ENCODE measurements at places on chromosomes 3 and 15.

DNA sequence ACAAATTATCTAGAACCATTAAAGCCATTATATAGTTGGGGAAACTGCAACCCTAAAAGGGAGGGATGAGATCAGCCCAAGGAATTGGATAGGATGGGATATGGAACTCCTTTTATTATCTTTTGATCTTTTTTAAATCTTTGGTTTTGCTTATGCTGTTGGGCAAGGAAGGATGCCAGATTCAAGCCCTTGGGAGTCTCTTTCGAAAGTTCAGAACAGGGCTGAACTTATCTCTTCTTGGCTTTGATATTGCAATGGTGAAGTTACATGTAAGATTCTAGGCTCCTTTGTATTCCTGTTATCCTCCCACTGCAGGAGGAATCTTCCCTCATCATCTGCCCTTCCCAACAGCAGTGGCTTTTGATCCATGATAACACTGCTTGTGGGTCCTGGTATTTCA lies 10.0 kb upstream of the SLC22A13 start:
- no peak for DNase-seq

DNA sequence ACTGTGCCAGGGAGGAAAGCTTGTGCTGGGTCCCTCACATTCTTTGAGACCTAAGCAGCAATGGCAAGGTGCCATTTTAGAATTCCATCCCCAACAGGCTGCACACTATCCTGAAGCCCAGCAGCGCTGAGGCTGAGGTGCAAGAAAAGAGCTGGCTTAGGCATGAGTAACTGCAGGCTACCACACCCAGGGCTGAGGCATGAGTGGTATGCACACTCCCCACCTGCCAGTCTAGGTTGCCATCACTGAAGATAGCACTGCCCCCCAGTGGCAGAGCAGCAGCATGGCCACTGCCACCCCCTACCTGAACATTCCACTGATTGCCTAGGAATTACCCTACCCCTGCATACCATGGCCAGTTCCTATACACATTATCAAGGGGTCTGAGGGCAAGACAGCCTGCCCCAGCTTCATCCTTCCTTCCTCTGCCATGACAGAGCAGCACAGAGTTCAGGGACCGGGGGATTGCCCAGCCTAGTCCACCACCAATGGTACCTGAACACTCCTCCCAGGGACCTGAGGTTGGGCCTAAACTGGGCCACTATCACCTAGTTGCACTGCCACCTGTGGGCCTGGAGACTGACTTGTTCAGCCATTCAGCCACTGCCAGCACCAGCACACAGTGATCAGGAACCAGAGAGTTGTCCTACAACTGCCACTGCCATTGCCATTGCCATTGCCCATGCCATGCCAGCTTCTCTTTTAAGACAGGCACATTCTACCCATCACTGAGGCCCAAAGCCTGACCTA lies 129.8 kb downstream of the SATB1 start:
- DNase-seq, result no peak

- DNase-seq, result no peak
Measured at GRCh38 chr3:4888913-4889846, 90.1 kb upstream of the BHLHE40 start.

- no peak for DNase-seq
Measured at GRCh38 chr15:80401456-80401855, 2.7 kb upstream of the ARNT2 start.

- DNase-seq, result no peak
Measured at GRCh38 chr3:53154881-53155285, 6.1 kb upstream of the PRKCD start.

DNA sequence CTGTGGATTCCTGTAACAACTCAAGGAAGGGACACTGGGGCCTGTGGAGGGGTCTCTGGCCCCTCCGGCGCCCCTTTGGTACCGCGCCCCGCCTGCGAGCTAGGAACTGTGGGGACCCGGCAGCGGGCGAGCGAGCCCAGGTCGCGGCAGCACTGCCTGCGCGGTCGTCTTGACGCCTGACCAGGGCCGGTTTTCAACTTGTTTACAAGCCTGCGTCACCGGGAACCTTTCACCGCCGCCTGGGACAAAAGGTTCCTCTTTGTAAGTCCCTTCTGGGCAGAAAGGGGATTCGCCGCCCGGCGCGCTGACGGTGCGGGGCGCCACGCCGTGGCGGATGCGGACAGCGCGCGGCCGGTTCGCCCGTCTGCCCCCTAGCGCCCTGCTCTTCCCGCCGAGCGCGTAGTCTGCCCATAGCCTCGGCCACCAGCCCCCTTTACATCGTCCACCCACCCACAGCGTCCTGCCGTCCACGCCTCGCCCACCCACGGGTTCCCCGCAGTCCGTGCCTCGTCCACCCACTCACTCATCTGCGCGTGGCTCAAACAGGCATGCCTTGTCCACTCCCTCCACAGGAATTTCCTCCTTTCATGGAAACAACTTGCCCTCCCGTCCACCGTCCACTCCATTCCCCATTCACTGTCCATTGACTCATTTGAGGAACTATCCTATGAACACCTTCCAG lies 5.5 kb upstream of the CFAP100 start:
- peak; percentile 47 for DNase-seq

DNA sequence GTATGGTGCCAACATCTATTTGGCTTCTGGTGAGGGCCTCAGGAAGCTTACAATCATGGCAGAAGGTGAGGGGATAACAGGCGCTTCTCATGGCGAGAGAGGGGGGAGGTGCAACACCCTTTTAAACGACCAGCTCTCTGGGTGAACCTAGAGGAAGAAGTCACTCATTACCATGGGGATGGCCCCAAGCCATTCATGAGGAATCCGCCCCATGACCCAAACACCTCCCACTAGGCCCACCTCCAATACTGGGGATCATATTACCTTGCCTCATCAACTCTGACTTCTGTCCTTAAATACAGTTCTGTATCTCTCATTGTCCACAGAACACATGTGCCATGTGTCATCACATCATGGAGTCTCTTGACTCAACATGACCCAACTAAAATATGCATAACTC lies 37.5 kb upstream of the CLRN1 start:
- DNase-seq, result no peak

DNA sequence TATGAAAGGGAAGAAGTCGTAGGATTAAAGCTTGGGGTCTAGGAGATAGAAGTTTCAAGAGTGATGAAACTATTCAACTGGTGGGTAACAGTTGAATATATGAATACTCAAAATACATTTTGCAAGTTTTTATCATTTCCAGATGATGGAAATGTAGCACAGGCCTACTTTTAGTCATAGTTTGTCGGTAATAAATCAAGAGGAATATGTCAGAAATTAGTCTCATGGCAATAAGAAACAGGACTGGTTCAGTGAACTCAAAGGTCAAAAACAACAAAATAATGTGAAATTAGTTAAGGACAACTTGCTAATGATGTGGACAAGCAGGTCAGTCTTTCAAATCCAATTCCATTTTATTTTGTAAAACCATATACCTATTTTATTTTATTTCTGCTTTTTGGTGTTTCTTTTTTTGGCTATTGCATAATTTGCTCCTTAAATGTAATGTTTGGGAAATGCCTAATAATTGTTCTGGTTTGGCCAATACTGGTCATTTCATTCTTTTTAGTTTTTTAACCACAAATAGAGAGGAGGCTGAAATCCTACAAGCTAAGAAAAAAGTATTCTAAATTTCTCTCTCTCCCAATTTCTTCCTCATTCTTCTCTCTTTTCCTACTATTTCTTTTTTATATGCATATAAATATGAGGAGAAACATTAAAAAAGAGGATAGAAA lies 195.2 kb upstream of the ARHGEF26 start:
- DNase-seq, result no peak

GRCh38 chr3:38454884-38455638 lies 1.4 kb downstream of the ACVR2B start:
- no peak for DNase-seq

DNA sequence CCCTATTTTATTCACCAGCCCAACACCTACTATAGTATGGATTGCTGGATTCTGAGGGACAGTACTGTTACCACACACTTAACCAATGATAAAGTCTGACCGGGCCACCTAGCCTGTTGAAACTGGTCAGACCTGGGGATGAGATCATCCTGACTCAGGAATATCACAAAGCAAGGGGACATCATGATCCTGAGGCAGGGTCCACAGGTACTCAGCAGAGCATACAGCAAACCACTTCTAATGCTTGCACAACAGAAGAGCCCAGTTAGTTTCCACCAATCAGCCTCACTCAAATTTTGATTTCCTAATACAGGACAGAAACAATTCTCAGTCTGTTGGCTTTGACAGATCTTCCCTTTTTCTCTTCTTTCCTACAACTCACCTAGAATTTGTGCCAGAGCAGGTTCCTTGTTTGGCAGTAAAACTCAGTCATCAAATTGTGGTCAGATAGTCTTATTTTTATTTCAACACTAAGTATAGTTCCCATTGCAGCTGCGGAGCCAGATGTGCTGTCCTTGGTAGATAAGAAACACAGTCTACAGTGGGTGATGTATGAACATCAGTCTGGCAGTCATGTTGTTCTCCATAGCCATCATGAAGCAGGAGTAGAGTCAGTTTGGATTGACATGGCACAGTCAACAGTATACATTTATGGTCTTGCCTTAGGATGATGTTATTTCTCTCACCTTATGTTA lies 90.1 kb upstream of the PRR23C start:
- no peak for DNase-seq

GRCh38 chr3:13009132-13009945 lies 63.9 kb downstream of the IQSEC1 start:
- no peak for DNase-seq

GRCh38 chr15:95262866-95263564 lies 1031.7 kb downstream of the MCTP2 start:
- DNase-seq, result no peak

- DNase-seq, result no peak
Measured at GRCh38 chr3:141288336-141288990, 56.8 kb downstream of the PXYLP1 start.

DNA sequence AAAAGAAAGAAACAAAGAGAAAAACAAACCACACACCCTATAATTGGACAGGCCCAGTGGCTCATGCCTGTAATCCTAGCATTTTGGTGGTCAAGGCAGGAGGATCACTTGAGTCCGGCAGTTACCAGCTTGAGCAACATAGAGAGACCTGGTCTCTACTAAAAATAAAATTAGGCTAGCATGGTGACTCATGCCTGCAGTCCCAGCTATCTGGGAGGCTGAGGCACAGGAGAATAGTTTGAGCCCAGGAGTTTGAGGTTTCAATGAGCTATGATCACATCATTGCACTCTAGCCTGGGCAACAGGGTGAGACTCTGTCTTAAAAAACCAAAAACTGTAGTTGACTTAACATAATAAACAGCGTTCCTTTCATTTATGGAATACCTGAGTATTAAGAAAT lies 72.3 kb upstream of the ST3GAL6 start:
- DNase-seq, result no peak

DNA sequence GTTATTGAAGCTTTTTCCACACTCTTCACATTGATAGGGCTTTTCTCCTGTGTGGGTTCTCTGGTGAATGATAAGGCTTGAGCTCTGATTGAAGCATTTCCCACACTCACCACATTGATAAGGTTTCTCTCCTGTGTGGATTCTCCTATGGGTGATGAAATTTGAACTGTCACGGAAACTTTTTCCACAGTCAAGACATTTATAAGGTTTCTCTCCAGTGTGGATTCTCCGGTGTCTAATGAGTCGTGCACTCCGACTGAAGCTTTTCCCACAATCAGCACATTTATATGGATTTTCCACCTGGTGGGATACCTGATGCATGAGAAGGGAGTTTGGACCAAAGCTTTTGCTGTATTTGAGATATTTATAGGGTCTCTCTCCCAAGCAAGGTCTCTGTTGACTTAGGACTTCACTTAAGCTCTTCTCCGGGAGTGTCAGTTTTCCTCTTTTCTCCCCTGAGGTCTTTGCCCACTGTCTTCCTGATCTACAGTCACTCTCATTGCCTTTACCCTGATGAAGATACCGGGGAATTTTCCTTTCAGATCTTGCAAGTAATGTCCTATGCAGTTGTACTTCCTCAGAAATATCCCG lies 9.4 kb downstream of the ZSCAN29 start:
- DNase-seq, result no peak

DNA sequence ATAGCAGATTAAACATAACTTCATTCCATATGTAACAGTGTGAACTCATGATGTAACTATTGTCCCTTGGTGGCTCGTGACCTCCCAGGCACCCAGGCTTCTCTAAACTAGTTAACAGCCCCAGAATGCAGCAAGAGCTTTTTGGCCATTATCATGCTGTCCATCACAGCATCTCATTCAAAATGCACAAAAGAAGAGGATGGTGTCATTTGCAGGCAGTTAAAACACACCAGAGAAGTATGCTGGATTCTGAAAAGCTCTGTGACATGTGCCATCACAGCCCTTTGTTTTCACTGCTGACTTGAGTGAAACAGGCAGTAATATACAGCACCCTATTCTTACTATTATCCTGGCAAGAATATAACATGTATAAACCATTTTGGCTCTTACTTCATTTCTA lies 117.6 kb upstream of the CHMP2B start:
- DNase-seq, result no peak

GRCh38 chr3:194573680-194574437 lies 59.4 kb downstream of the TMEM44 start:
- DNase-seq, result no peak

GRCh38 chr3:74592359-74592758 lies 22.1 kb downstream of the CNTN3 start:
- no peak for DNase-seq

DNA sequence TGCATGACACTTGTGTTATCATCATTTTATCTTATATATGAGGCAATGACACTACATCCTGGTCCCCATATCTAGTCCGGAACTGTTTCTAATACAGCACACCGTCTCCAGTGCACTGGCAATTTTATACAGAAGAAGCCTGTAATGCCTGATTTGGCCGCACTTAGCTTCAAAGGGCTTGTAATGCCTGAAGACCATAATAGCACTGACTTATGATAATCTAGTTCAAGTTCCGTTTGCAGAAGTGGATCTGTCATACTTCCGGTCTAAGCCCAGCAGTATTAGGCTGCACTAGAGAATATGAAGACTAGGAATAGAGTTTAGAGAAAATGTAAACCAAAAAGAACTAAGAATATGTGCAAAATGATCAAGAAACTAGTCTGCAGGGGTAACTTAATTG lies 1.3 kb downstream of the BNIP2 start:
- no peak for DNase-seq

- DNase-seq, result no peak
Measured at GRCh38 chr3:89395456-89395855, 288.0 kb downstream of the EPHA3 start.

- no peak for DNase-seq
Measured at GRCh38 chr15:90266061-90266431, 574 bp downstream of the NGRN start.

DNA sequence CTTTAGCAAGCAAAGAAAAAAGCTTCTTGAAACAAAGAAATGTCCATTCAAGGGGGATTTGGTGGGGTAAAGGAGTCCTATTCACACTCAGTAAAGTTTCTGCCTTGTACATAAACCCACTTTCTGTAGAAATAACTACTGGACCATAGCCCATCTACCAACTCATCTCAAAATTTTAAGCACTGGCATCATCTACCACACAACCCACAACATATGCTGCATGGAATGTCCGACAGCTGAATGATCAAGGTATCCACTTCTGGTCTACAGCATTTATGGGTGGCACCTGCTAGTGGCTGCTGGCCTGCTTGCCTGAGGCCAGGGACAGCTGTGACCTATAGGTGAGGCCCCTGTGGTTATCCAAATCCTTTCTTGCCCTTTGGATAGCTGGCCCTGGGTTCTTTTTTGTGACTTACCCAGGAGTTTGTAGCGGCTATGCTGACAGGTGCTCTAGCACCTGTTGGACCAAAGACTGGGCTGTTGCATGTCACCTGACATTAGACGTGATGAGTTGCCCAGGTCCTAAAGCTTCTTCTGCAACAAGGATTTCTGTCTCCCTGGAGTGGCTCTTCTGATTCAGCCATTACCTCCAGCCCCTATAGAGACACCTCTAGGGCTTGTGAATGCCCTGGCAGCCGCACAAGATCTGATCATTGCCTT lies 19.2 kb upstream of the MEF2A start:
- DNase-seq, result no peak

- no peak for DNase-seq
Measured at GRCh38 chr3:13851997-13852637, 27.8 kb downstream of the WNT7A start.

All from cortex of kidney (tissue), 1 donor.